Stimulated activated CD4-positive, alpha-beta T cell treated with anti-CD3 and anti-CD28 coated beads, Interleukin-1b, Interleukin-23, amount 100 ng/mL, for 1 hour (primary cell): ENCODE measurements at places on chromosomes 4 and X.

- no peak for DNase-seq
These were observed 3.1 kb upstream of the L1CAM start for GRCh38 chrX:153889123-153889522.

DNA sequence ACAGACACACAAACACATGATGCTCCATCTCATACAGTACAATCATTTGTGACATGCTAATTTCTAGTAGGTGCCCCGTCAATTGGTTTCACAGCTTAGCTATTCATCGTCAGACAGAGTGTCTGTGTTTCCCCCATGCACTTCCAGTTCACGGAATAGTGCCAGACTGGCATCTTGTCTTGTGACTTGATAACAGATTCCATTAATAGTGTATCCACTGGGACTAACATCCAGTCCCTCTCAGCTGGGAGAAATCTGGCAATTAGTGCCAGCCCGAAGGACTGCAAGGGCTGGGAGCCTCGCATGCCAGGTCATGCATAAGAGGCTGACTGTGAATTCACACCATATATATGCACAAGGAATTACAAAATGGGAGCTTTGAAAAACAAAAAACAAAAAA is 20.2 kb upstream of the GATB start:
- DNase-seq = no peak

DNA sequence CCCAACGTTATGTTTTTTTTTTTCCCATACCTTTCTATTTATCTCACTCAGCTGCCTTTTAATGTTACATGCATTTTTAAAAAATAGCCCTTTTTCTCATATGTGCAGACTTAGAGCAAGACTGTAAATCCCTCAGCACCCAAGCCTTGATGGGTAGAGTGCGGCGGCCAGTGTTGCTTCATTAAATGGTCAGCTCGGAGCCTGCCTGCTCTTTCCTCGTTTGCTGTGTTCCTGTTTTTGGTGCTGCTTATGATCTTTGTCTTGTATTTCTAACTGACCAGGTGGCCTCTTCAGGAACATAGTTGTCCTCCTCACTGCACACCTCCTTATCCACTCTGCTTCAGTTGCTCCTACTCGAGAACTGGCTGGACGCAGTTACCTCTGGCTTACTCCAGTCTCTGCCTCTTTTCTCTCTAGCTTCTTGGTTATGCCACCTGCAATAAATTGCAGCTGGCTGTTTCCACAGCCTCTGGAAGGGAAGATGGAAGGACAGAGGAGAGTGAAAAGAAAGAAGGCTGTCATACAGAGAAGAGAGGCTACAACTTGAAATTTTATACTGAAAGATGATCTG is 10.7 kb downstream of the RBPJ start:
- no peak for DNase-seq

GRCh38 chr4:99852199-99852749 is 35.6 kb downstream of the DAPP1 start:
- no peak for DNase-seq

DNA sequence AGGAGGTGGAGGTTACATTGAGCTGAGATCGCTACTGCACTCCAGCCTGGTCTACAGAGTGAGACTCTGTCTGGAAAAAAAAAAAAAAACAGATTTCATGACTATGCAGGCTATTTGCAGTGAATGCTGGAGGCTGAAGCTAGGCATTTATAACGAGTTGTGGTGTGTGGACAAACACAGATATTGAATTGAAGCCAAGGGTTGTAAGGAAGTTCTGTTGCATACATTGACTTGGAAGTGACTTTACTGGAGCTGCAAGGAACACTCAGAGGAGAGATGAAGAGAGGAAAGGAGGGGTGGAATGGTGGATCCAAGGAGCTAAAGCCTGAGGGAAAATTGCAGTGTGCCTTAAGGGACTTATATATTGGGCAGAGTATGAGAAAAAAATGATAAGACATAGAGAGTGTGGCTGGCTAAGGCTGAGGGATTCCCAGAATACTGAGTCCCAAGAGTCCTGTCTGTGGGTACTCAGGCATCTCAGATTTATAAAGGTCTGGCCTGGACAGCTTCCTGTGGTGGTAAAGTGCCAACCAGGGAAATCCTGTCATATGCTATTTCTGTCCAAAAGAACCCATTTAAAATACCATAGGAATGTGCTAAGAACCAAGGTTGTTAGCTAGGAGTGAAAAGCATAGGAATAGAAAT is 87.8 kb upstream of the GUCY1A1 start:
- DNase-seq = no peak

GRCh38 chr4:52728691-52729240 is 22.5 kb downstream of the ERVMER34-1 start:
- DNase-seq = no peak

DNA sequence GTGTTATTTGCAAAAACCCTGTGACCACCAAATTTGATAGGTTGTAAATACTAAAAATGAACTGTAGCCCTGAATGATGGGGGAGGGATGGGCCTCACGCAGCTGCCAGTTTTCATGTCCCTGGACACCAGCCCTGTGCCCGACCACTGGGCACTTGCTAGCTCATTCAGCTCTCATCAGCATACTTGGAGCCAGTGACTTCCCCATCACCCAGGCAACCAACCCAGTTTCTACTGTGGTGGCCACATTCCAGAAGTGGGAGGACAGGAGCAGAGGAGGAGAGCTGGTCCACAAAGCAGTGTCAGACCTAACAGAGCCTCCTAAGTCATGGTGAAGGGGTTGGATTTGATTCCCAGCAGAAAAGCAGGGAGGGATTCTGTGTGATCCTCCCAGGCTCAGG is 128.2 kb downstream of the CPEB2 start:
- no peak for DNase-seq

DNA sequence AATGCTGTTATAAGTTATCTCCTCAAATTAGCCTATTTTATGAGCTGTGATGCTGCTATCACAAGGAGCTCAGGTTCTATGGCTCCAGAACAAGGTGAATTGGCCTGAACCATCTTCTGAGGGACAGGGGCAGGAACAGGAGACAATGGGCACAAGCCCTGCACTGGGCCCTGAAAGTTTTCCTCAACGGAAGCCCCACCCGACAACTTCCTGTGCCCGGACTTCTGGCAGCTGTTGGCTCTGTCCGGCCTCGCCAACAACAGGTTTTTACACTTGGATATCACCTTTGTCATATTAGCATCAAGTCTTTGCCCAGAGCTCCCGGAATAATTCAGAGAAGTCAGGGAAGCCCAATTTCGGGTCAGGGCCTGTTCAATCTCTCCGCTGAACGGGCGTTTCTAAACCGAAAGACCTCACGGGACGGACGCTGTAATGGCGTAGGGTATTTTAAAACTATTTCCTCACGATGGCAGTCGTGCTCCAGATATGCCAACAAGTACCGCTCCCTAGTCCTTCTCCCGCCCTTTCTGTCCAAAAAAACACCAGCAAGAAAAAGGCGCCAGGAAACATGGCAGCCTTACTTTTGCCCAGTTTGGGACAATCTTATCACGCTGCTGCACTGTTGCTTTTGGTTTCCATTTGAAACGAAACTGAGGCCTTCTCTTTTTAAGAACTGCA is 201.0 kb upstream of the STK26 start:
- DNase-seq = no peak

GRCh38 chr4:169252339-169253112 is 18.2 kb downstream of the SH3RF1 start:
- no peak for DNase-seq

- no peak for DNase-seq
These were observed 101.4 kb downstream of the C4orf51 start for GRCh38 chr4:145781351-145781750.

- DNase-seq = no peak
These were observed 198.0 kb downstream of the CBR4 start for GRCh38 chr4:168811786-168812651.

DNA sequence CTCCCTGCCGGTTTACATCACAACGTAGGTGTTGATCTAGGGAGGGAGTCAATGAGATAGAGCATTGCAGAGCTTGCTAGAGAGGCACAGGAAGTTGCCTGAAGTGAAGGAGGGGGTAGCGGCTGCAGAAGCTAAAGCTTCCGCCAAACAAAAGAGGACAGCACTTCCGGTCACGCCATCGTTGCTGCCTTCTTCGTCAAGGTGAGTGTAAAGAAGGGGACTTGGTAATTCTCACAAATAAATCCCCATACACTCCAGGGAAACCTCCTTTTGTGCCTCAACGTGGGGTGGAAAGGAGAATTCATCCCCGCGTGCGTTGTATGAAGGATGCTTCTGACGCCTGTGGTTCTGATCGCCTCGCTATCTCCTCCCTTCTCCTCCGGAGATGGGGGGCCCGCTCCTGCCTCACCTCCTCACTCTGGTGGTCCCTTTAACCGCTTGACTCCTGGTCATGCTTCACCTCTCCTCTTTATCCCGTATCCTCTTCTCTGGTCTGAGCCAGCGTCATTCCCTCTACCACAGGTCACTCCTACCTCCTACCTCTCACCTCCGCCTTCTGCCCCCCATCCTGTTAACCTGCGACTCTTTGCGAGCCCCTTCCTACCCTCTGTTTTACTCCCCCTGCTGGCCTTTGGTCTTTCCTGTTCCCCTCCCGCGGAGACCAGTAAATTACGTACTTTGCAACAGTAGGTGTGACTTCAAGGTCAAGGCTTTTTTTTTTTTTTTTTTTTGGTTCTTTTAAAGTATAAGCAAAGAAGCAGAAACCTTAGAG is 59.9 kb downstream of the GSPT2 start:
- peak; percentile 17 for DNase-seq

DNA sequence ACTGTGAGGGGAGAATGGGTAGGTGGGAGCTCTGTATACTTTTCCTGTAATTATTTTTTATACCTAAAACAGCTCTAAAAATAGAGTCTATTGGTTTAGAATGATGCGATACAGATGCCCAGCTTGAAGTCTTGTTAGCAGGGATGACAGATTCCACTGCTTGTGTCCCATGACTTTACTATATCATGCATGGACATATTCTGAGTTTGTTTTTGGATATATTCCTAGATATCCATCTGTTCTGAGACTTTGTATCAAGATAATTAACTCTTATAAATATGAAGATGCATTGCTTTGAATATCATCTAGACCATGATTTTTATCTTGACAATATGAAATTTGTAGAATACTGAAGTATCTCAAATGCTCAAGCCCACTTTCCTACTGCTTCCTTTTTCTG is 1058.1 kb downstream of the RAPGEF2 start:
- no peak for DNase-seq

GRCh38 chr4:149793459-149793858 is 22.2 kb downstream of the IQCM start:
- DNase-seq = no peak

DNA sequence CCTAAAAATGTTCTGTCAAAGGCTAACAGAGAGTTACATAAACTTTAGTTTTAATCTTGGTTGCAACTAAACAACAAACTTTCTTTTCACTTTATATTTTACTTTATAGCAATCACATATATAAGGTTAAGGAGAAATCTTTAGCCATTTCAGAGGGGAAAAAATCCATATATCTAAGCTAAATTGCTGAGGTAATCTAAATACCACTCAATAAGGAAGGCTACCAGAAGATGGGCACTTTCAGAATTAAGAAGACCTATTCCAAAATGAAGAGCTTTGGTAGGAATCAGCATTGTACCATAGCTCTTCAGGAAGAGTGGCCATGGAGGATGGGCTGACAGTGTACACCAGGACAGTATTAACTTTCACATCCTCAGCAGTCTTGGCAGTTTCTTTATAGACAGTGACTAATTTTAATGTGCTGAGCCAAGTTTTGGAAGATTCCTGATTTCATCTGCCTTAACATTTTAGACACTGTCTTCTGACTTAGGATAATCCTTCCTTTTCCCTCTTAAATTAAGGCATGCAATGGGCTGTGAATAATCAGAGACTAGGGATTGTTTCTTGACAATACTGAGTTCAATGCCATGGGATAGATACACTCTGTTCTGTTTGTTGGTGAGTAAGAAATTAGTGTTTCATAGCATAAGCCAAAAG is 7.1 kb downstream of the FAT4 start:
- no peak for DNase-seq

DNA sequence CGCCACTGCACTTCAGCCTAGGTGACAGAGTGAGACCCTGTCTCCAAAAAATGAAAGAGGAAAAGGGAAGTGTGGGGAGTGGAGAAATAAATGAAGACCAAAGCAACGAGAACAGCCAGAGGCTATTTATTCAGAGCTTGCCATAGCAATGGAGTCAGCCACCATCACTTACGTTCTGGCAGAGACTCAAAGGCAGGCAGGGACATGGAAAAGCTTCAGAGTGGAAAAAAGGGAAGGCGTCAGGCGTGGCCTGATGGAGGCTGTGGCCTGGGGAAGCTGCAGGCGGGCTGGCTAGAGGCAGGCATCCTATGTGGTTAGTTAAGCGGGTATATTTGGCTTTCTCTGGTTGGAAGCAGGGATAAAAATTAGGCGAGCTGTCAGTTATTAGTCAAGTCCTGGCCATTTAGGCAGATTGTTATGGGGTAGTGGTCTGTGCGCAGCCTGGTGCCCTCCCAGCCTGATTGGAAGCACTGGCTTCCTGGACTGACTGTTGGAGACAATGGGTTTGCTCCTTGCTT is 73.3 kb downstream of the DCTD start:
- DNase-seq = no peak

DNA sequence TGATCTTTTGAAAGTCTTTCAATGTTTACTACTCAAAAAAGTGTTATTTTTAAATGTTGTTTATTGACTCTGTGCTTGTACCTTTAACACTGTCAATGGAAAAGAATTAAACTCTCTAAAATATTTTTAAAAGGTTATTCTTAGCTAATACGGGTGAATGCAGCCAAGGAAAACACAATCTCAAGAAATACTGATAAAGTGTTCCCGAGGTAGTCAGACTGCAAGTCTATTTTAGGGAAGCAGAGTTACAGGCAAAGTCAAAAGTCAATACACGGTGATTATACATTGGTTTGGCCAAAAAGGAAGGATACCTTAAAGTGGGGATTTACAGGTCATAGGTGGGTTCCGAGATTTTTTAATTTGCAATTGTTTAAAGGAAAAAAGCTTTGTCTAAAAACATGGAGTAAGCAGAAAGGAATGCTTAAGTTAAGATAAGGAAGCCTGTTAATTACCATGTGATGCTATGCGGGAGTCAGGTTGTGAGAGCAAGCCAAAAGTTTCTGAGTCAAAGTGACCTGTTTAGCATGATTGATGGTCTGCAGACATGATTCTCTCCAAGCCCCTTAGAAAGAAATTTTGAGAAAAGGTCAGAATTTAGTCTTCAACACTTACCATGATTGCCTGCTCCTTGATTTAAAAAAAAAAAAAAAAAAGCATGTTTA is 288.4 kb downstream of the KLHL4 start:
- DNase-seq = no peak

GRCh38 chr4:172011196-172011595 is 198.0 kb downstream of the GALNTL6 start:
- no peak for DNase-seq

- no peak for DNase-seq
These were observed 35.5 kb downstream of the MSN start for GRCh38 chrX:65702956-65703355.

GRCh38 chr4:139509727-139510410 is 46.1 kb downstream of the SETD7 start:
- DNase-seq = no peak

- no peak for DNase-seq
These were observed 64.9 kb downstream of the ABLIM2 start for GRCh38 chr4:8093587-8094274.
